ENCODE measurements at places on chromosomes 2 and 18. TPM values are rescaled to one million over a fixed set of nuclear protein-coding genes. Genes with fewer than 3 reads are reported as not detected.

Gene PSMD14
- 117 TPM for total RNA-seq

Gene NGEF
- total RNA-seq = 0.04 TPM

Gene TMEM247
- total RNA-seq = not detected

Gene SCN9A
- 0.15 TPM for total RNA-seq

Gene DNAH6
- total RNA-seq = under 0.01 TPM

Gene FSHR
- total RNA-seq = not detected

Gene KHK
- total RNA-seq = 1.7 TPM

Gene ALLC
- total RNA-seq = not detected

Gene IL18RAP
- not detected for total RNA-seq

Gene LDLRAD4
- not detected for total RNA-seq

Gene APCDD1
- total RNA-seq = 4.6 TPM

Gene PROC
- total RNA-seq = 0.19 TPM

Gene FNDC4
- total RNA-seq = 11.5 TPM

Gene REEP1
- not detected for total RNA-seq

Gene HOXD3
- total RNA-seq = not detected

Gene TEX261
- 32.2 TPM for total RNA-seq

Gene RGPD3
- 0.08 TPM for total RNA-seq

Gene CERKL
- not detected for total RNA-seq

Gene GDF7
- total RNA-seq = not detected

Gene GPR75
- 0.62 TPM for total RNA-seq

Gene PPM1G
- 100 TPM for total RNA-seq

Gene CRYGC
- total RNA-seq = not detected

Gene EFHD1
- not detected for total RNA-seq

Gene TMEM17
- total RNA-seq = 5.5 TPM

Gene MRPL44
- total RNA-seq = 32.3 TPM

Gene UNC80
- not detected for total RNA-seq

Gene PARD3B
- 0.42 TPM for total RNA-seq

Gene IMPACT
- 41.9 TPM for total RNA-seq

Gene FASTKD2
- total RNA-seq = 28.0 TPM

Gene RAD51AP2
- total RNA-seq = 0.04 TPM

Gene HS6ST1
- 14.6 TPM for total RNA-seq

Gene KCNE4
- total RNA-seq = not detected

Gene C2orf80
- total RNA-seq = not detected

Gene WNT6
- not detected for total RNA-seq

Gene TGOLN2
- total RNA-seq = 28.9 TPM

Gene UGT1A5
- total RNA-seq = not detected

Gene CRACDL
- total RNA-seq = 0.80 TPM
